ENCODE measurements at places on chromosomes 2 and 18.

- peak; percentile 73 for DNase-seq
Measured at GRCh38 chr18:51151568-51152511, 45.6 kb downstream of the MEX3C start.

DNA sequence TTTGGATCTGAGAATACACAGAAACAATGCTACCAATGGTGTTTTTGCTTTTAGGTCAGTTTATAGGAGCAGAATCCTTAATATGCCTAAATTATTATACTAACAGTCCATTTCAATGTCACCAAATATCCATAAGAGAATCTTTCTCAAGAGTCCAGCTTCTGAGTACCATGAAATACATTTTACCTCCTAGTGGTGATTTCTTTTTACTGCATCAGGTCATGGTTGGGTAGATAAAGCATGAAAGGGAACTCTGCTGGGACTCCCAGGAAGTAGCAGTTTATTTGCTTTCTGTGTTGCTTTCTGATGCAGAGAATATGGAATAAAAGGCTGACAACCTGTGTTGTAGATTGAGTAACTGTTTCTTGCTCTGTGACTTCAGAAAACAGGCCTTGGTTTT, 115.6 kb downstream of the PPP1R1C start:
- DNase-seq: no peak

- no peak for DNase-seq
Measured at GRCh38 chr18:33670029-33670428, 92.0 kb downstream of the ASXL3 start.

- DNase-seq: no peak
Measured at GRCh38 chr2:148585696-148586095, 58.9 kb upstream of the EPC2 start.

DNA sequence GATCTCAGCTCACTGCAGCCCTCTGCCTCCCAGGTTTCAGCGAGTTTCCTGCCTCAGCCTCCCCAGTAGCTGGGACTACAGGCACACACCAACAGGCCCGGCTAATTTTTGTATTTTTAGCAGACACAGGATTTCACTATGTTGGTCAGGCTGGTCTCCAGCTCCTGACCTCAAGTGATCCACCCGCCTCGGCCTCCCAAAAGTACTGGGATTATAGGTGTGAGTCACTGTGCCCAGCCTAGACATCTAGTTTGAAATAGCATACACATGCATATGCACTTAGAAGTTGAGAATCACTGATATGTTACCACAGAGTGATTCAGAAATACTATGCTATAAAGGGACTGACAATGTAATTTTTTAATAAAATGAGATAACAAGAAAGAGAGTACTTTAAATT, 69.8 kb upstream of the CDKL4 start:
- no peak for DNase-seq

DNA sequence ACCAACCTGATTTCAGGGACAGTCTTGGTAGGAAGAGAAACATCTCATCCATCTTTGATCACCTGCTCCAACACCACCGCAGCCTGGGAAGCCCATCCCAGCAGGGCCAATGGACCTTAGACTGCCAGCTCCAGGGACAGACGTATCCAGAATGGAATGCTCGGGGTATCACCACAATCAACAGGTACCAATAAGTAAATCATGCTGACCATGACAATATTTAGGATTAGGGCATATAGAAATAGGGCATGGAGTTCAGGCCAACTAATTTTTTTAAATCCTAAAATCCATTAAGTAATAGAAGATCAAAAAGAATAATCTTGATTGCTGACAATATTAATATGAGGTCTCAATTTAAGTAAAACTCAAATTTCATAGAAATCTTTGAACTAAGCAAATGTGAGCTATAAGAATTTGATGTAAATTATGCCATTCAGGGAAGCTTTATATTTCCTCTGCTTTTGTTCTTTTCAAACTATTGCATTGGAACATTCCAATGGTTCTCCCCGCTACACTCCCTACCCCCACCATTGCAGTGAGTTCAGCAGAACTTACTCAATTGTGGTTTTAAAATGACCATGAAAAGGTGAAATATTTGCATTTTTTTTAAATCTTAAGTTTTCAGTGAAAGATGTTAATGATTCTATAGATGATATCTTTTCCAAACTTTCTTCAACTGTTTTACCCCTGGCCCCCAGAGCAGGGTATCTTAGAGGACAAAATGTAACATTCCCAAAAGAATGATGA, 138.6 kb downstream of the DNER start:
- no peak for DNase-seq

GRCh38 chr2:9215680-9216079, 9.1 kb downstream of the ASAP2 start:
- no peak for DNase-seq

- DNase-seq: no peak
Measured at GRCh38 chr2:222290401-222290735, 8.4 kb downstream of the PAX3 start.

DNA sequence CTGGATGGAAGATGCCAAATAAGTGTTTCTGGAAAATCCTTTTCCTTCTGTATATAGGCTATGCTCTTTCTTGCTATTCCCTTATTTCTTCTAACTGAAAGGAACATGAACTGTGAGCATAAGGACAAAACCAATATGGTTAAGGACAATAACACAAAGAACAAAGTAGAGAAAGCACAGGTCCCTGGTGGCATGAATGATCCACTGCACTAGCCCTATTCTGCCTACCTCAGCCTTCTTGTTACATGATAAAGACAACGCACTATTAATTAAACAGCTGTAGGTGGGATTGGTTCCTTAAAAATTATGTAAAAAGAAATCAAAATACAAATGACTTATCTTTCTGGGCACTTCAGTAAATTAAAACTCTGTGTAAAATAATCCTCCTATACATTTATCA, 1.9 kb upstream of the WDR75 start:
- no peak for DNase-seq

DNA sequence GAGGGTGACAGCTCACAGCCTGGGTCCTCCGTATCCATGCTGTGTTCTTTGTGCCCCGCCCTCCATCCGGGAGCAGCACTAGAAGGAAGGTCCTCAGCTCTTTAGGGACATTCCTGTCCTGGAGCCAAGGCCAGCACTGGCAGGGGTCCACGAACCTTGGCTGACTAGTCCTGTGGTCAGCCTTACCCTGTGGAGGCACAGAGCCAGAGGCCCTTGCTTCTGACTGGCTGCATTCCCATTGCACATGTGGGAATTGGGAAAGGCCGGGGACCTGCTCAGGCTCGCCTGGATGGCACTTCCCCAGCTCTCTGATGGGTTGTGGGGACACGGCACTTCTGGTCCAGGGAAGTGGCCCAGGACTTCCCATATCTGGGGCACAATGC, 24.9 kb upstream of the RHOB start:
- DNase-seq: no peak

DNA sequence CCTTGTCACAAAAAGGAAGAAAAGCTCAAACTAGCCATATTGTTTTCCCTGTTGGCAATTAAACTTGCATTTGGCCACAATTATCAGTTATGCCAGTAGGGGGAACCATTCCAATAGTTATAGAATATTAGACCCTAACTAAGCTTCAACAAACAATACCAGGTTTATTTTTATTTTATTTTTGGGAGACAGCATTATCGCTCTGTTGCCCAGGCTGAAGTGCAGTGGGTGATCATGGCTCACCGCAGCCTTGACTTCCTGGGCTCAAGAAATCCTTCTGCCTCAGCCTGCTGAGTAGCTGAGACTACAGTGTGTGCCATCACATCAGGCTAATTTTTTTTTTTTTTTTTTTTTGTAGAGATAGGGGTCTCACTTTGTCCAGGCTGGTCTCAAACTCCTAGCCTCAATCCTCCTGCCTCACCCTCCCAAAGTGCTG, 102.1 kb downstream of the ATAD2B start:
- peak; percentile 28 for DNase-seq

- no peak for DNase-seq
Measured at GRCh38 chr18:26826656-26827235, 38.8 kb downstream of the AQP4 start.
